ENCODE measurements at places on chromosomes 6 and 20. TPM values are rescaled to one million over a fixed set of nuclear protein-coding genes. Genes with fewer than 3 reads are reported as not detected.

GRCh38 chr6:125639466-125640020 lies 109.9 kb upstream of the HEY2 start:
- H3K27ac ChIP-seq, result no peak overlapping the region
- H3K4me3 ChIP-seq, result no peak overlapping the region
- H3K27me3 ChIP-seq, result no peaks in the 10 kb centered on the region
- no peak for DNase-seq

Gene C6orf15
- not detected for total RNA-seq

Gene ELOVL2
- total RNA-seq, result 0.29 TPM

DNA sequence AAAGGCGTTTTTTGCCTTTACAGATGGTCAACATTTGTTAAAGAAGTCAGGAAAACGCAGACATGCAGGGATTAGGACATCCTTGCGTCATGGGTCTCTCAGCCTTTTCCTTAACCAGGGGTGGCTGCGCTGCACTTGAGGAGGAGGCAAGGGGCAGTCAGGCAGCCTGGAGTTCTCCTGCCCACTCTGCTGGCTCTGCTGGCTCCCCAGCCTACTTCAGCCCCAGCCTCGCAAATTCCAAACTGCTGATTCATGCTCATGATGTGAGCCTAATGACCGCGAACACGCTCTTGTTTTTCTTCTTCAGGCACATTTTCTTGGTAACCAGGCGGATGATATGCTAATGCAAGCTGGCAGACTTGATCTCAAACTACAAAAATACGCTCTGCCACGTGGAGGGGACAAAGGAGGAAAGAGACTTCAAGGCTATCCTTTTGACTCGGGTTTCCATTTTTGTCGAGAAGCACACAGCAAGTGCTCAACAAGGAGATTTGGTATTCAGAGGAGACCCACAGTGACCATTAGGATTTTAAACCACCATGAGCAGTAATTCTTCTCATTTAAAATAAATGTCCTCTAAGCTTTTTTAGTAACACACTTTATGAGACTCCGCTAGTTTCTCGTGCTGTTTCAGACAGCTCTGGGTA lies 290.3 kb upstream of the STXBP5 start:
- peak; percentile 81 for DNase-seq
- peak overlapping the region; percentile 59 for H3K4me3 ChIP-seq
- H3K36me3 ChIP-seq, result no peaks in the 10 kb centered on the region
- no peaks in the 10 kb centered on the region for H3K27me3 ChIP-seq

Gene CRISP2
- not detected for total RNA-seq

Gene TMEM170B
- 3.8 TPM for total RNA-seq

DNA sequence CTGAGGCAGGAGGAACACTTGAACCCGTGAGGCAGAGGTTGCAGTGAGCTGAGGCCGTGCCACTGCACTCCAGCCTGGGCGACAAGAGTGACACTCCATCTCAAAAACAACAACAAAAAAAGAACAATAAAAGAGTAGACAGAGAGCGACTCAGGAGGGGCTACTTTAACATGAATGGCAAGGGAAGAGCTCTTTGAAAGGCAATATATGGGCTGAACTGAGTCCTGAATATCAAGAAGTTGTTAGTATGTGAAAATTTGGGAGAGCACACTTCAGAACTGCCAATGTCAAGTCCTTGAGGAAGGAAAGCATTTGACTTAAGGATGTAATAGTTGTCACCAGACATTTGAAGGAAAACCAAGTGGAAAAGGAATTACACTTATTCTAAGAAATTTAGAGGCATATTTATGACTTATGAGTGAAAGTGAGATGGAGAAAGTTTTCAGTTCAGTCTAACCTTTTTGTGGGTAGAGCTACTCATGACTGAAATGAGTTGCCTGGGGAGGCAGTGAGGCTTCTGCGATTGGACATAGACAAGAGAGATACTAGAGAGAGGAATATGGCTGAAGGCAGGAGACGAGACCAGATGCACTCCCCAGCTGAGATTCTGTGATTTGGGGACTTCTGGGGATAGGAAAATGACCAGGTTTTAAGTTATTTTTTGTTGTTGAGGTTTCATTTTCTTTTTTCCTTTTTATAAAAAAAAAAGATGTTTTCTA lies 48.6 kb upstream of the SLC16A10 start:
- H3K4me1 ChIP-seq, result no peaks in the 10 kb centered on the region
- peaks cover 5% of the 10 kb centered on the region for H3K27me3 ChIP-seq
- DNase-seq, result no peak
- H3K36me3 ChIP-seq, result no peaks in the 10 kb centered on the region

Gene SCUBE3
- total RNA-seq, result 62.5 TPM

Gene SSTR4
- total RNA-seq, result not detected

- no peak overlapping the region for H3K4me3 ChIP-seq
- H3K4me1 ChIP-seq, result no peaks in the 10 kb centered on the region
- no peak overlapping the region for H3K27ac ChIP-seq
- H3K27me3 ChIP-seq, result no peaks in the 10 kb centered on the region
- no peaks in the 10 kb centered on the region for H3K36me3 ChIP-seq
Observed at GRCh38 chr6:130288065-130288464, 65.3 kb upstream of the SAMD3 start.

- peaks cover 23% of the 10 kb centered on the region for H3K4me1 ChIP-seq
- no peaks in the 10 kb centered on the region for H3K36me3 ChIP-seq
- H3K4me3 ChIP-seq, result no peak overlapping the region
- DNase-seq, result no peak
Observed at GRCh38 chr20:62607366-62608217, 34.7 kb upstream of the SLCO4A1 start.

DNA sequence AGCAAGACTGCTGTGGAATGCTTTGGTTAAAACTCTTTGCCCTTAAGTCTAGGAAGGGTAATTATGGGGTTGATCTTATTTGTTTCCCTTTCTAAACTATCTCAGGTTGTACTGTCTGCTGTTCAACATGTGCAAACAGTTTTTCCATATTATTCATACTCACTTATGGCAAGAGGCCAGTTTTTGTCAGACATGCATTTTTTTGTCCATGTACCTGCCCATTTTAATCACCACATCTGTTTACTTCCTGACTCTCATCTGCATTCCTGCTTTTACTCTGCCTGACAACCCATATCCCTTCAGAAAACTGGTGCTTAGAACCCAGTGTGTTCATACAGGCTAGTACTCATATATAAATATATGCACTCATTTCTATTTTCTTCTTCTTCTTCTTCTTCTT lies 80.3 kb downstream of the LPA start:
- H3K27ac ChIP-seq, result no peak overlapping the region
- H3K4me3 ChIP-seq, result no peak overlapping the region
- no peak for DNase-seq
- H3K27me3 ChIP-seq, result no peaks in the 10 kb centered on the region
- no peaks in the 10 kb centered on the region for H3K4me1 ChIP-seq

GRCh38 chr6:135283926-135284325 lies 102.8 kb downstream of the MYB start:
- H3K4me3 ChIP-seq, result no peak overlapping the region
- H3K27me3 ChIP-seq, result no peaks in the 10 kb centered on the region
- DNase-seq, result no peak
- H3K36me3 ChIP-seq, result peaks cover 8% of the 10 kb centered on the region
- no peaks in the 10 kb centered on the region for H3K4me1 ChIP-seq

DNA sequence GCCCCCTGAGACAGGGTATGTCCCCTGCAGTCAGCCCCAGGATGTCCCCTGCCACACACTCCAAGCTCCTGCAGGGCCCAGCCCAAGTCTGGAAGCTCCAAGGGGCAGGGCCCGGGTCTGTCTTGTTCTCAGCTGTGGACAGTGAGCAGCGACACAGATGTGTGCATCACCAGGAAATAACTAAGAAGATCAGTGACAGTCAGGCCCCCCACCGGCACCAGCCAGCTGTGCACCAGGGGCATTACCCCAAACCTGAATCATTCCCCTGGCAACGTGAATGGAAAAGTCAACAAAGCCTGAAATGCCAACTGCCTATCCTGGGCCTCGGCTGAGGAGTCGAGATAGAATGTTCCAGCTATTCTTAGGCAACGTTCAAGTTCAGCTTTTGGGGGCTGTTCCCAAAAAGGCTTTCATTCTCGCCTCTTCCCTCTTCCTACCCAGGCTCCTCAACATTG lies 105.0 kb downstream of the PREX1 start:
- no peaks in the 10 kb centered on the region for H3K36me3 ChIP-seq
- H3K4me3 ChIP-seq, result no peak overlapping the region
- peak overlapping the region; percentile 86 for H3K27ac ChIP-seq
- H3K4me1 ChIP-seq, result peaks cover 30% of the 10 kb centered on the region

DNA sequence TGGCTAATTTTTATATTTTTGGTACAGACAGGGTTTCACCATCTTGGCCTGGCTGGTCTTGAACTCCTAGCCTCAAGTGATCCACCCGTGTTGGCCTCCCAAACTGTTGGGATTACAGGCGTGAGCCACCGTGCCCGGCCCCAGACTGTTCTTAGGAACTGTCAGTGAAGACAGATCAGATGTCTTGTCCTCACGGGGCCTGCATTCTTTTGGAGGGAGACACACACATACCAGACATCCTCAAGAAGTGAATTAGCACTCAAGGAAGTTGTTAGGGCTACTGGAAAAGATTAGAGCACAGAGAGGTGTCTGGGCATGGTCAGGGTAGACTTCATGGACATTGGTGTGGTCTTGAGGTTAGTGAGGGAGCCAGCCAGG lies 10.3 kb upstream of the LPIN3 start:
- H3K36me3 ChIP-seq, result no peaks in the 10 kb centered on the region
- peaks cover 19% of the 10 kb centered on the region for H3K4me1 ChIP-seq
- no peaks in the 10 kb centered on the region for H3K27me3 ChIP-seq
- DNase-seq, result peak; percentile 35

DNA sequence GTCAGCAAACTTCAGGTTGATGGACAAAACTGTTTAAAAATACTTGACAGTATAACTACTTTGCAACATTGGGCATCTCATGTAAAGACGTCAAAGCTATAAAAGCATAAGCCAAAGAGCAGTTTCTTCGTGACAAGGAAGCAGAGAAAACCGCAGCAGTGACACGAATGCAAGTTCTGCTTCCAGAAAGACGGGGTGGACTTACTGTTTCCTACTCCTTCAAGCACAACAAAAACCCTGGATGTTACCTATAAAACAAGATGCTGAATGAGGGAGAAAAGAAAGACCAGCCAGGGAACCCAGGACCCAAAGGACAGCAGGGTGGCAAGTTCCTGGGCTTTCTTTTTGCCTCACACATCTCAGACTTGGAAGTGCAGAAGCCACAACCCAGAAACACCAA lies 98.0 kb downstream of the DLL1 start:
- H3K4me1 ChIP-seq, result no peaks in the 10 kb centered on the region
- no peaks in the 10 kb centered on the region for H3K36me3 ChIP-seq
- no peak overlapping the region for H3K4me3 ChIP-seq
- H3K27me3 ChIP-seq, result no peaks in the 10 kb centered on the region
- peak; percentile 55 for DNase-seq
- no peak overlapping the region for H3K27ac ChIP-seq

All from osteoblast (primary cell).